ENCODE measurements at places on chromosomes 16 and 17. TPM values are rescaled to one million over a fixed set of nuclear protein-coding genes. Genes with fewer than 3 reads are reported as not detected.

GRCh38 chr17:72683506-72684404 lies 408.7 kb downstream of the SLC39A11 start:
- no peaks in the 10 kb centered on the region for H3K27me3 ChIP-seq
- peak overlapping the region; percentile 69 for H3K27ac ChIP-seq
- H3K4me3 ChIP-seq, result no peak overlapping the region
- peak; percentile 95 for DNase-seq

KRTAP4-5 gene
- not detected for total RNA-seq

- DNase-seq, result no peak
- H3K4me3 ChIP-seq, result no peak overlapping the region
- H3K36me3 ChIP-seq, result peaks cover 14% of the 10 kb centered on the region
- H3K27me3 ChIP-seq, result no peaks in the 10 kb centered on the region
- H3K4me1 ChIP-seq, result peaks cover 19% of the 10 kb centered on the region
Observed at GRCh38 chr17:27585153-27585681, 45.8 kb upstream of the LGALS9 start.

CAVIN1 gene
- 644 TPM for total RNA-seq

GRCh38 chr16:11957591-11958395 lies 7.2 kb upstream of the TNFRSF17 start:
- DNase-seq, result no peak
- no peaks in the 10 kb centered on the region for H3K36me3 ChIP-seq
- peaks cover 10% of the 10 kb centered on the region for H3K4me1 ChIP-seq

DNA sequence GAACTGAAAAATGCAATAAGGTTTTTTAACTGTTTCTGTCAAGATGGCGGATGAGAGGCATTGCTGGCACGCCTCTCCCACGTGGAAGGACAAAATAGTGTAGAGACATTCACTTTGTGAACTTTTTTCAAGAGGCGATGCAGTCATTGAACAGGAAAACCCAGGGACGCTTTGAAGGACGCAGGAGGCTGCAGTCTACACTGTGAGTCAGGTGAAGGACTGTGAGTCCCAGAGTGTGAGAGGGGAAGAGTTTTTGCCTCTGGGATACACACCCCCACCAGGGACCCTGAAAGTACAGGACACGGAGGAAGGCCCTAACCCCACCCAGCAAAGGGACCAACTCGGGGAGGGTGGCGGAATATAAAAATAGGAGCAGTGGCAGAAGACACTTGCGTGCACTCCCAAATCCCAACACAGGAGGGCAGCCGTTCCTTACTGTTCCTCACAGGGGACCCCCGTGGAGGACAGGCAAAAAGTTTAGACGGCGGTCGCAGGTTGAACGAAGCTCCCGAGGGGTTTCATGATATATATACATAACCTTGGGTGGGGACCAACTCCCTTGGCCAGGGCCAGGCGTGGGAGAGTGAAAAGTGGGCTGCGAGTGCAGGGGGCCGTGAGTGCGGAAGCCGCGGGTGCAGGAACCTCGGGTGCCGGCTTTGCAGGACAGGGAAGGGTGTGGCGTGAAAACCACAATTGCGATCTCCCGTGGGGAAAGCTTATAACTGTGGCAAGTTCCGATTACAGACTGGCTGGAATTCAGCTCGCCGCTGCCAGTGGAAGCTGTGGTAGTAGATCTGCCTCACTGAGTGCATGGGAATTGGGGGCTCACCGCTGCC lies 82.0 kb upstream of the ALOX12 start:
- no peak overlapping the region for H3K4me3 ChIP-seq
- H3K27ac ChIP-seq, result no peak overlapping the region
- peaks cover 34% of the 10 kb centered on the region for H3K27me3 ChIP-seq
- H3K4me1 ChIP-seq, result no peaks in the 10 kb centered on the region
- H3K36me3 ChIP-seq, result no peaks in the 10 kb centered on the region

DNA sequence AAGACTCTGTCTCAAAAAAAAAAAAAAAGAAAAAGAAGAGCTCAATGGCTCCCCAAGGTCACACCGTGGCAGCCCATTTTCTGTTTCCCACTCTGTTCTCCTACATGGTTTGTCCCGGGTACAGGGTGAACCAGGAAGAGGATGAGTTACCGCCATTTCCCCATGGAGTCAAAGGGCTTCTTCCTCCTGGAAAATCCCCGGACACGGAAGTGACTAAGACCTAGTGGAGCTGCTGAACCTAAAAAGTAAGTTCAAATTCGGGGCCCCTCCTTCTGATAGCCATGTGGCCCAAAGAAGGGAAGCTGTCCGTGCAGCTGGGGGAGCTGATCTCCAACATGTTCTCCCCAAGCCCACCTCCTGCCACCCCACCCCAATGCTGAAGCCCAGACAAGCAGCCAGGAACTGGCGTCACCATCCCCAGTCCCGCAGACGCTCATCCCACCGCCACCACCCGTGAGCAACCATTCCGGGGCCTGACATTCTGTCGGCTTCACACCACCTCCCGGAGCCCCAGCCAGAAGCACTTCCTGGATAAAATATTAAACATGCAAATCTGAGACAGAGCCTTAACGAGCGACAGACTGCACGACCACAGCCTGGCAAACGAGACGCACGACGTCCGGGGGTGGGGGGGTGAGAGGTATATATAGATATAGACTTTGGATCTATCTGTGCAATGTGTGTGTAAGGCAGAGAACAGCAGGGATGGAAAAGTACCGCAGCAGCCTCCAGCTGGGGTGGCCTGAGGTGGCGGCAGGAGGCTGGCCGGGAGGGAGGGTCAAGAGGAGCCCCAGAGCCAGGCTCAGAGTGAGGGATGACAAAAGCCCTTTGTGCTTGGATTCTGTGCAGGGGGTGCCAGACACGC lies 17.6 kb downstream of the EPOP start:
- peaks cover 24% of the 10 kb centered on the region for H3K27me3 ChIP-seq
- H3K4me3 ChIP-seq, result no peak overlapping the region
- H3K36me3 ChIP-seq, result no peaks in the 10 kb centered on the region
- no peak for DNase-seq

MT3 gene
- total RNA-seq, result not detected

DNA sequence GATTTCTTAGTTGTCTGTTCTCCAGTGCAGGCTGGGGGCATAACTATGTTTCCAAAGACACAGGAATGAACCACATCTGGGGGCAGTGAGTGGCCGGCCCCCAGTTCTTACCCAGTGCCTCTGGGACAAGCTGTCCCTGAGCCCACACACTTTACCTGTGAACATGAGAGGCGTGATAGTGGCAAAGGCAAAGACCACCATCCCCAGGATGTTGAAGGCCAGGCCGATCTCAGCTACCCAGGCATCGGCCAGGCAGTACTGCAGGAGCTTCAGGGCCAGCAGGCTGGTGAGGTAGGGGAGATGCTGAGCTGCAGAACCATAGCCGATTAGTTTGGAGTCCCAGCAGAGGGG lies 1.6 kb downstream of the SLC46A1 start:
- no peak for DNase-seq
- H3K27me3 ChIP-seq, result peaks cover 2% of the 10 kb centered on the region
- H3K36me3 ChIP-seq, result no peaks in the 10 kb centered on the region

- no peak for DNase-seq
- peaks cover 29% of the 10 kb centered on the region for H3K36me3 ChIP-seq
- H3K4me3 ChIP-seq, result no peak overlapping the region
- no peaks in the 10 kb centered on the region for H3K27me3 ChIP-seq
Observed at GRCh38 chr16:3732171-3732570, 14.8 kb upstream of the TRAP1 start.

ZNF75A gene
- total RNA-seq, result 30.5 TPM

Data from astrocyte (in vitro differentiated cells and primary cell).